ENCODE measurements at places on chromosomes 13 and 19.

DNA sequence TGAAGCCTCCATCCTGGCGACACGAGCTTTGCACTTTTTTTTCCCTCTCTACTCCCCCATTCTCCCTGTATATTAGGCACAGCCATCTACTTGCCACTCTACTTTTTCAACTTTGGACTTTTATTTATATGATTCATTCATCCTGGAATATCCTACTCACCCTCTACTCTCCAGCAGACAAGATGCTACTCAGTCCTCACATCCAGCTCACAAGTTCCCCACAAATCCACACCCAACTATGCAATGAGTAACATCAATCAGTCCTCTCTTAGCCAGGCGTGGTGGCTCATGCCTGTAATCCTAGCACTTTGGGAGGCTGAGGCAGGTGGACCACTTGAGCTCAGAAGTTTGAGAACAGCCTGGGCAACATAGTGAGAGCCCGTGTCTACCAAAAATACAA, 23.9 kb upstream of the URAD start:
- no peak for DNase-seq

DNA sequence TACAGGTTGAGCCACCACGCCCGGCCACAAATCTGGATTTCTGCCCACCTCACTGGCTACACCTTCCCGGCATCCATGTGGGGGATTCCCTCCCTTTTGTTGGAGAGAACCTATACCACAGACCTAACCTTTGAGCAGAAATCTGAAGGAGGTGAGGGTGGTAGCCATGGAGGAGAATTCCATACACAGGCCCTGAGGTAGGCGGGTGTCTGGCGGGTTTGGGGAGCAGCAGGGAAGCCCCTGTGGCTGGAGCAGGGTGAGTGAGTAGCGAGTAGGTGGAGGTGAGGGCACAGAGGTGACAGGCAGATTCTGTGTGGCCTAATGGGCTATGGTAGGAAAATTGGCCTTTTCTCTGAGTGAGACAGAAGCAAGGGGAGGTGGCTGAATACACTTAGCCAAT, 10.6 kb downstream of the EIF3K start:
- DNase-seq, result no peak

DNA sequence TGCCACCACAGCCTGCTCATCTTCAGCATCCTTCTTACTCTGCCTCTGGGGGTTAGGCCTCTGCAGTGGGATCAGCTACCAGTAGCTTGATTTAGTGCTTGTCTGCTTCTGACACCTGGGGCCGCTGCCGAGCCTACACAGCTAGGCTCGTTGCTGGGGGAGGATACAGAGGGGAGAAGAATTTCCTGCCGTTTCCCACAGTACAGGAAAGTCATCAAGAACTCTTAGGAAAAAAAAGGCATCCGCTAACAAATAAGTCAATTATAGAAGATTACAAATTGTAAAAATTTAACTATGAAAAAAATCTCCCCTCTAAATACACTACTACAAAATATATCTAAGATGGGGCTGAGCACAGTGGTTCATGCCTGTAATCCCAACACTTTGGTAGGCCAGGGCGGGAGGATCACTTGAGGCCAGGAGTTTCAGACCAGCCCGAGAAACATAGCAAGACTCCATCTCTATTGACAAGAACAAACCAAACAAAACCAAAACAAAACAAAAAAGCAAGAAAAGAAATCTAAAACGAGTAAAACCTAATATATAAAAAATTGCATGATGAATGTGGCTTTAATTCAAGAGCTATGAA, 26.7 kb downstream of the LATS2 start:
- no peak for DNase-seq

DNA sequence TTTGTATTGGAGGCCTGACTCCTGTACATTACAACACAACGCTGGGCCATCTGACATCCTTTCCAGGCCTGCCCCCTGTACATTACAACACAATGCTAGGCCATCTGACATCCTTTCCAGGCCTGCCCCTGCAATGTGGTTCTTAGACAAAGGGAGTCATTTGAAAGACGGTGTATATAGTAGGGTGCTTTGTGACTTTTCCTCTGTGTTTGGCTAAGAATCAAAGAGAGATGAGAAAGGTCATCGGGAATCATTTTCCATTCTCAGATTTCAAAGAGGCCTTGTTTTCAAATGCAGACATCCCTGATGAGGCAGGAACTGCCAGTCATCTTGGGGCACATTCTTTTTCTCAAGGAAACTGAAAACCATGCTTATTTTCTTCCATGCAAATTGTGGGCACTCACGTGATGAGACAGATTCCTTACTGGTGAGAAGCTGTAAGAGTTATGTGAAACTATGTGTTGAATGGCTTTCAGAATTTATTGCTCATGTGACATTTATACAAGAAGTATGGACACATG, 551.6 kb downstream of the MYO16 start:
- no peak for DNase-seq

DNA sequence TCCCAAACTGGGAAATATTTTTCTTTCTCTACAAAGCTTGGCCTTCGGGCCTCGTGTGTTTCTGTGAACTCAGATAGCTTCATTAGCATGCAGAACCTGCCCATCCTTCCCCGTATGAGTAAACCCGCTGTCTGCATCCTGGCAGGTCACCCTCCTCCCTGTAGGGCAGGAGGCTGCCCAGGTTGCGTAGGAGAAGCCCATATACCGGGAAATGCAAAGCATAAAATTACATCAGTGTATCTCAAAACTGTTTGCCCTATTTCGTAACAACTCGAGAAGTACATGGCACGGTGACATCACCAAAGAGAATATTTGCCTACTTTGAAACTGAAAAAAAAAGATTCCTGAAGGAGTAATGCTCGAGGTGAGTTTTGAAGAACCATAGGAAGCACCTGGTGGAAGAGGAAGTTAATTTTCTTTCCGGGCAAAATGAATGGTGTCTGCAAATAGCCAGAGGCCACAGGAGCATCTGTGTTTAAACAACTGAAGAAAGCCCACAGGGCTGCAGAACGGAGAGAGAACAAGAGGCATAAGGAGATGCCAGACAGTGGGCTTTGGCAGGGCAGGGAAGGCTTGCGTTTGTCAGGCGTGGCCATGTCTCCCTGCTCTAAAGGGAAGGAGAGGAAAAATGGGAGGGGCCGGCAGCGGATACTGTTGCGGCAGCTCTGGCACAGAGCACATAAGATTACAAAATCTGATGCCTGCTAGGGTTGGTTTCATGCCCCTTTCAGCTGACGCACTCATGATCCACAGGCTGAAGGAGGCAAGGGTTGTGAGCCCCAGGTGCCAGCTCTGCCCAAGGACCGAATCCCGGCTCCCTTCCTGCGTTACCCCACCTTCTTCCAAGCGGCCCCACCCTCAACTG, 81.4 kb downstream of the IRS2 start:
- DNase-seq, result no peak

- DNase-seq, result no peak
Observed at GRCh38 chr19:28556371-28556770, 656.6 kb downstream of the UQCRFS1 start.

- no peak for DNase-seq
Observed at GRCh38 chr19:41915021-41915775, 13.1 kb downstream of the ERFL start.

DNA sequence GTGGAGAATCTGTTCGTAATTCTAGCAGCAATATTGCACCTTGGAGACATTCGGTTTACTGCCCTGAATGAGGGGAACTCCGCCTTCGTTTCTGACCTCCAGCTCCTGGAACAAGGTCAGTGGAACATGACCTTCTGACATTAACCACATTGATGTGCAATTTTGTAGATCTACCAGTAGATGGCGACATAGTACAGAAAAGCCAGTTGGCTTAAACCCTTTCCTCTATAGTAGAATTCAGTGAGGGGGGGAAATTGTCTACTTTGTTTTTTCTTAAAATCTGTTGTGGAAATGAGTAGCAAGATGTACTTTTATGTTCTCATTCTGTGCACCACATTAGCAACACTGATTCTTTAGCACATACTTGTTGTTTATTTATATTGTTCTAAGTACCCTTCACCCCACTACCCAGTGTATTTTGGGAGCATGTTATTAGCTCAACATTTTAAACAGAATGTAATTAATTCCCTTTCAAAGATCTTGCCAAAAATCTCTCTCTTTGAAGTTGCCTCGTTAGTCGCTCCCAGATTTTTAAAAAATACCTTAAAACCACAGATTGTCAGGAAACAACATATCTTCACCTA, 332.2 kb downstream of the MYO16 start:
- peak; percentile 30 for DNase-seq

DNA sequence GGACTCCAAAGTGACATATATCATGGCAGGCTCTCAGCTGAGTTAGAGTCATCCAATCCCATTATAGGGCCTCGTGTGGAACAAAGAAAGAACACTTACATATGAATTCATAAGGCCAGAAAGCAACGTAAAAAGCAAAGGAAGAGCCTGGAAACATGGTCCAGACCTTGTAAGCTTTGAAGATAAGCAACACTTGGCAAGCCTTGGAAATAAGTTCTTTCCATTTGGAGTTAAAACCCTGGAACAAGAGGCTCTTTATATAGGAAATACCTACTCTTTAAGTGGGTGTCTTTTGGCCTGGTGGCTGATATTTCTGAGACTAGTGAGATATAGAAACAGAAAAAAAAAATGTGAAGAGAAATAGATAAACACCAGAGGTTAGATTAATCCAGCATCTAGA, 49.4 kb downstream of the ZAR1L start:
- no peak for DNase-seq

GRCh38 chr13:45055902-45056648, 64.2 kb upstream of the GTF2F2 start:
- peak; percentile 49 for DNase-seq

DNA sequence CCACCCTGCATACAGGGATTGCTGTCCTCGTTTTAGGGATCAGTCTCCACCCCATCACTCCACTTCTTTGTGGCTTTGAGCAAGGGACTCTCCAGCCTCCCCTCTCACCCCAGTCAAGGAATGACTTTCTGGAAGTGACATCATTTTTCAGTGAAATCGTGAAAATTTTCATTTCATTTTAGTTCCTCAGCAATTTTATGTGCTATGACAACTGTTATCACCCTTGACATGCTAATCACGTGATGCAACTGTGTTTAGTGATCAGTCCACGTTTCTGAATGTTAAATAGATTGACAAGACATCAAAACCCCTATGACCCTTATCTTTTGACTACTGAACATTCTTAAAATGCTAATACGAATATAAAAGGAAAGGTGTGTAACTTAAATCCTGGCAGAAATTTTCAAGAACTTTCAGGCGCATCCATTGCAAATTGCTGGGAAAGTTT, 8.0 kb downstream of the C19orf81 start:
- DNase-seq, result no peak

GRCh38 chr13:73337532-73337931, 278.7 kb downstream of the KLF5 start:
- DNase-seq, result no peak

DNA sequence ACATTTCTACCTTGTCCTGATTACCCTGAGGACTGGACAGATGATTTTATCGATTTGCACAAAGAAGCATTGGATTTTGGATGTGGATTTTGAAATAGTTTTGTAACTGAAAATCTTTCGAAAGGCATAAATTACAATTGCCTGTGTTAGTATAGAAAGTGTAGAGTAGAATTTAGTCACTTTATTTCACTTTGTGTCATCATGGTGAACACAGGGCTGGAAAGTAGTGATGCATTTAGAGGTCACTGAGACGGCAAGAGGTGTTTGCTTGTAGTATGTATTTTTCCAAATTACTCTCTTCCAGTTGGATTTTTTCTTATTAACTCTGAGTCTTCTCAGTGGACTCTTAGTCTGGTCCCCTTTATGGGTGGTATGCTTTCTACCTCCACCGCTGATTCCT, 326.0 kb downstream of the NALCN start:
- no peak for DNase-seq

- no peak for DNase-seq
Observed at GRCh38 chr19:5352229-5352763, 11.7 kb upstream of the PTPRS start.

- no peak for DNase-seq
Observed at GRCh38 chr13:82136880-82137279, 1745.4 kb downstream of the SLITRK1 start.

DNA sequence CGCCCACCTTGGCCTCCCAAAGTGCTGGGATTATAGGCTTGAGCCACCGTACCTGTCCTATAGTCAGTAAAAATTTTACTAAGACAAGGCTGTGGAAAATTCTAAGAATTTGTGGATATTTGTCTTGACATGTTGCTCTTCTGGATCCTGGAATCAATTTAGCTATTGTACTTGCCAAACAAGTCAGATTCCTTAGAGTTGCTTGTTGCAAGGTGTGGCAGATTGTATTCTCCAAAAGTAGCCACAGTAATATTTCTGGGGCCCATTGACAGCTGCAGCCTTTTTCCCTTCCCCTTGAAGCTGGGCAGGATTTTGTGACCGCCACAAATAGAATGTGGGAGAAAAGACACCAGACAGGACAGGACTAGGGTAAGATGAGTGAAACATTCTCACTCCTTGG, 98.8 kb upstream of the TMTC4 start:
- DNase-seq, result no peak

- no peak for DNase-seq
Observed at GRCh38 chr19:39937787-39938186, 3.4 kb upstream of the FCGBP start.

GRCh38 chr19:41930926-41931592, 2.8 kb upstream of the ERFL start:
- DNase-seq, result no peak

DNA sequence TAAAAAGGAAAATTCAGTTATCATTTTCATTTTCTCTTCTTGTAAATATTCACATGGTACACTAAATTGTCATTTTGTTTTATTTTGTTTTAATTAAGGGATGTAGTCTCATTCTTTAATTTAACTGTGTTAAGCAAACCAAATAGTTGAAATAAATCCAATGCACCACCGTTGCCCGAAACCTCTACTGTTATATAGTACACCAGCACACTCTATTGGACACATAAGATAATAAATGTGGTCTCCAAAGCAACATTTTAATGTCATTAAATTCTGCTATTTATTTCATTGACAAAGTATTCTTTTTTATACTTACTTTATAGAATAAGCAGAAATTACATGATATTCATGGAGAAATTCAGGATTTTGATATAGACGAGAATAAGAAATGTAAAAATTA, 156.4 kb upstream of the FREM2 start:
- no peak for DNase-seq

- no peak for DNase-seq
Observed at GRCh38 chr13:30882026-30882850, 23.8 kb upstream of the MEDAG start.

GRCh38 chr19:47183601-47184000, 47.4 kb downstream of the BBC3 start:
- DNase-seq, result peak; percentile 7

DNA sequence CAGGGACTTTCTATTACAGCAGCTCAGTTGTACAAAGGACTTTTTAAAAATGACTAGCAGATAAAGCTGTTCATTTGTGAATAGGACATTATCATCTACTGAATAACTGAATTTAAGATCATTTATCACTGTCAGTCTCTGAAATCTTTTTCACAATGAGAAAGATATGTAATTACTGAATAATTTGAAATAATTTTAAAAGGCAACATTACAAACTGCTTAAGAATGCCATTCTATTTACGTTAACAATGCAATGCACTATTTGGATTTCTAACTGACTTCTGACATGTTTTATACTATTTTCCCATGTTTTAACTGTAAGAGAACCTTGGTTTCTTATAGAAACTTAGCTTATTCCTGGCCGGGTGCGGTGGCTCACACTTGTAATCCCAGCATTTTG, 2033.0 kb upstream of the PCDH20 start:
- no peak for DNase-seq

GRCh38 chr19:16548956-16549355, 6.7 kb upstream of the CHERP start:
- DNase-seq, result no peak
